Activated CD8-positive, alpha-beta memory T cell treated with anti-CD3 and anti-CD28 coated beads for 48 hours (primary cell): ENCODE measurements at places on chromosomes 7 and 10.

GRCh38 chr10:92530421-92530820 is 43.5 kb downstream of the IDE start:
- DNase-seq, result no peak

DNA sequence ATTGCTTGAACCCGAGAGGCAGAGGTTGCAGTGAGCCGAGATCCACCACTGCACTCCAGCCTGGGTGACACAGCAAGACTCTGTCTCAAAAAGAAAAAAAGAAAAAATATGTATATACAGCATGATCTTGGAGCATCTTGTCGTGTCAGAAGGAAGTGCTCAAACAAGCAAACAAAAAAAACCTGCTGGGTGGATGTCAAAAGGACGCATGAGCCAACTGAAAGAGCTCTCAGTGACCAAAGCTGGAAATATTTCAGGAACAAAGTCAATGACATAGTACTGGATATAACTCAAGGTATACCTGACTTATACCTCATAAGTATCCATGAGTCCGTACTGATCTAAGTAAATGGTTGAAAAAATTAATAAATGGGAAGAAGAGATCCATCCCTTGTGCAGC is 94.6 kb upstream of the ANLN start:
- DNase-seq, result no peak

DNA sequence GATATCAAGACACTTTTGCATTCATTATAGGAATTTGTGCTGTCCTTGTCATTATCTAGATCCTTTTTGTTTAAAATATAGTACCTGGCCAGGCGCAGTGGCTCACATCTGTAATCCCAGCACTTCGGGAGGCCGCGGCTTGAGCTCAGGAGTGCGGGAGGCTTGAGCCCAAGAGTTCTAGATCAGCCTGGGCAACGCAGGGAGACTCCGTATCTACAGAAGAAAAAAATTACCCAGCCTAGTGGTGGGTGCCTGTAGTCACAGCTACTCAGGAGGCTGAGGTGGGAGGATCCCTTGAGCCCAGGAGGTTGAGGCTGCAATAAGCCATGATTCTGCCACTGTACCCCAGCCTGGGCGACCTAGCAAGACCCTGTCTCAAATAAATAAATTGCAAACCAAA is 621 bp upstream of the MORN4 start:
- DNase-seq, result no peak

GRCh38 chr7:33816106-33816505 is 89.2 kb upstream of the BMPER start:
- DNase-seq, result no peak

DNA sequence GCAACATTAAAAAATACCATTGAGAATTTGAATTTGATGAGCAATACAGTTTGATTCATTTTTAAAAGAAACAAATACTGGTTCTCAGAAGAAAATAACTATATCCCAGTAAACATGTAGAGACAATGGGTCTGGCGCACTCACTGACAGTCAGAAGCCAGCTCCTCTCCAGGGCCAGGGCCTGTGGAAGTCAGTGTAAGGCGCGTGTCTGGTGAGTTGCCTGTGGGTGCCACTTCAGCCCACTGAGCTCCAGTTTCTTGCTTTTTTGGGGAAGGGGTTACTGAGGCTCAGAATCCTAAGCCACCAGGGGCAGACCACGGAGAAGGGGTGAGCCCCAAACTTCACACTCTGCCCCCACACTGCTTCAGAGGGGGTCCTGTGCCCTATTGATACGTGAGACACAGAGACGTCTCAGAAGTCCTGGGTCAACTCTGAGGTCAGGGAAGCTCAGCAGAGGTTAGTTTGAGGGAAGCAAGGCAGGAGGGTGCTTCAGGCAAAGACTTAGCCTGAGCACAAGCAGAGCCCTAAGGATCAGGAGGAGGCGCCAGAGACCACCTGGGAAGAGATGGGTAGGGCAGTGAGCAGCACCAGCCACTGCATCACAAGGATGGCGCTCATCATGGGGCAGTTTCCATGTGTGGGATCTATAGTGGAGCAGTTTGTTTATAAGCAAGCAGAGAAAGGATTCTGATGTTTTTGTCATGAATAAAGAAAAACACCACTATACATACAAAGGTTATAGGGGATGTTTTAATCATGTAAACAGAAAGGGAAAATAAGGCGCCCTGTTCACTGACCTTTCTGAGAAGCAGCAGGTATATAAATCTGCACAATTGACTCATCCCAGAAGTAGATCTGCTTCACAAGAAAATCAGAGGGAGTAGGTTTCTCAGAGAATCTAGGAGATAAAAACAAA is 95.7 kb downstream of the PKD1L1 start:
- no peak for DNase-seq

- DNase-seq, result no peak
Observed at GRCh38 chr7:2950578-2950977, 93.1 kb downstream of the CARD11 start.

DNA sequence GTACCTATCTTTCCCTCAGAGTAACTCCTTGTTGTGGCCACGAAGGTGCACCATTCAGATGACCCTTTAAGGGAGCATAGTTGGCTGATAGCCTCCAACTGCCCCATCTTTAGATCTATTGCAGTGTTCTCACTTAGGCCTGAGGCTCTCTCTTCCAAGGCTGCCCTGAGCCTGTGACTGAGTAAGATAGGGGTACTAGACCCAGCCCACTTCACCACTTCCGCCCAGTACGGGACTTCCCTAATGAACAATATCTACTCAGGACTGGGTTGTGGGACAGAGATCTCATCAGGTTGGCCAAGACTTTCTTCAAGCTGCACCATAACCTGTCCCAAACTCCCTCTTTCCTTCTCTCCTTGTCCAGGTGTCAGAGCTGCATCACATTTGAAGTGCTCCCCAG is 5.7 kb upstream of the GNAI1 start:
- no peak for DNase-seq

DNA sequence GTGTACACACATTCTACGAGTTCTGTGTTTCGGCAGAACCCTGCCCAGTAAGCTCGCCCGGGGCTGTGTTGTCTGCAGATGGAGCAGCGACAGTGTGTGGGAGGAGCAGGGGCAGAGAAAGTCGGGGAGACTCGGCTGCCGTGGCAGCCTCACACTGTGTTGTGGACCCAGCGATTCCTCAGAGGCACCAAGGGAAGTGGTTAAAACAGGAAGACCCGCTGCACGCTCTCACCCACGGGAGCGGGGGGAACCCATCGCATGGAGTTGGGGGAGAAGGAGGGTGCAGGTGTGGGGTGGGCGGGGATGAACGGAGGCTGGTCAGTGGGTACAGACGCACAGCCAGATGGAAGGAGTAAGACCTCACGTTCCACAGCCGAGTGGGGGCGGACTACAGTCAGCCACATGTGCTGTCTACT is 250.2 kb downstream of the ELFN1 start:
- DNase-seq, result no peak

GRCh38 chr7:131224996-131225395 is 102.7 kb upstream of the MKLN1 start:
- DNase-seq, result no peak

DNA sequence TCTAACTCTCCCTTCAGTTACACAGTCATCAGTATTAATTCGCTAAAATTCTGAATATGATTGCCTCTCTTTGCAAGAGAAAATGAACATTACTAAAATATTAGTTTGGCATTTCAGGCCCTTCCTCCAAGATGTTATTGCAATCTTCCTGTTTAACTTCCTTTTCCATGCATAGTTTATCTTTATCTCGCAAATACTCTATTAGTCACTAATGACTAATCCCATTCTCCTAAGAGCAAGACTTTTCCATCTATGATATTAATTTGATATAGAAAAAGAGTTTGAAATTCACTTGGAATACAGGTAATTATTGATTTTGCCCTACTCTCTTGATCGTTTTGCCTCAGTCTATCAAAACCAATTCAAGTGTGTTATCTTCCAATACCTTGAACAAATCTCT is 41.8 kb upstream of the SEMA3A start:
- DNase-seq, result no peak

DNA sequence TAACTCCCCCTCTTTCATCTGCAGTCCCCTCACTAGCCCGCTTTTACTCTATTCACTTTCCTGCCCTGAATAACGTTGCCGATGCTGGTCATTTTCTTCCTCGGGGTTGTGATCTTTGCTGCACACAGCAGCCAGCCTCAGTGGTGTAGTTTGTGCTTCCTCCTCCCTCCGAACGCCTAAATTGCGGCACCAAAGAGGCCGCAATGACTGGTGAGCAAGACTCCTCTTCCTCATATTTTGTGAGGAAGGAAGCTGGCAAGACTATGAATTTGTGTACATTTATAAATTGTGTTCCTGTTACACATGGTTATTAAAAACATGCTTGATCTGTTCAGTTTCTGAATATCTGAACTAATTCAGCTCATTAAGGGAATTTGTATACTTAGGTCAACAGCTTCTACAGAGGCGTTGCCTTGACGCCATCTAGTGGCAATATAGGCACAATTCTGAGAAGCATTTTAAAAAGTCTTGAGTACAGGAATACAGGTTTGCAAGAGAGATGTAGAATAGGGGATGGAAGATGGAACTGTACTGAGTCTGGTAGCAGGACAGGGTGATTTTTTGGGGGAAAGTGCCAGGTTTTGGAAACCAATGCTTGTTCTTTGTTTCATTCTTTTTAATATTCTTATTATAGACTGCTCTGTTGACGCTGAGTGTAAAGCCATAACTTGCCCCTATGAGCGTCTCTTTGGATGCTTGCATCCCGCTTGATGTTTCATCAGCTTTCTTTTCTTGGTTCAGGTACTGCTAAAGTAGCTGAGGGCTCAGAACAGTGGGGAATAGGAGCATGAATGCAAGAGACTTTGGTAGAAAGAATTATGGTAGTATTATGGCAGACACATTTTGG is 4.1 kb upstream of the TAS2R5 start:
- DNase-seq, result no peak

GRCh38 chr10:44470784-44471183 is 85.9 kb upstream of the CXCL12 start:
- DNase-seq, result no peak

DNA sequence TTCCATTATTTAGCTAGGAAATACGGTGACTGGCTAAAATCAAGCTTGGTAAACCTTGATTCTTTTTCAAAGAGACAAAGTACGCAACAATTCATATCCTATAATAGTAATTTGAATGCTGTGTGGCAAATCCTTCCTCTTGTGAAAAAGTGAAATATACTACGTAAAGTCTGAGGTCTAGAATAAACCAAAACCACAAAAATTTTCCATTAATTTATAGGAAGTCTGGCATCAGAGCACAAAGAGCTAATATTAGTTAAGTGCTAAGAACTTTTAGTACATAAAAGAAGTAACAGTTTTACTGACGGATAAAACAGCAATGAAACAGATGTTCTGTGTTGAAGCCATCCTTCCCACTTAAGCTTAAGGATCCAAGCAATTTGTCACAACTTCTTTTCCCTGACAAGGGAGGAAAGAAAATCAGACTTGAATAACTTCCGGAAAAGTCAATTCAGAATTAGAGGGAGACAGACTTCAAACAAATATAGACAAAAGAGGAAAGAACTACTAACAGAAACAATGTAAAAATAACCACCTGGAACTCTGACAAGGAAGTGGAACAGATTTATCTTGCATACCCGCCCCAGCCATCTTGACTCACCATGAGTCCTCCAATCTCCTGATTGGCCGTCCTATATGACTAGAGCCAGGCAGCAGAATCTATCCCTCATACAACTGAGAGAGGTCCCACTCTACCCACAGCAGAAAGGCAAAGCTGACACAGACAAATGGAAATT is 34.6 kb downstream of the RHEB start:
- no peak for DNase-seq

GRCh38 chr10:33621101-33621500 is 286.6 kb upstream of the NRP1 start:
- no peak for DNase-seq

GRCh38 chr7:33287738-33288137 is 158.4 kb downstream of the BBS9 start:
- DNase-seq, result no peak

DNA sequence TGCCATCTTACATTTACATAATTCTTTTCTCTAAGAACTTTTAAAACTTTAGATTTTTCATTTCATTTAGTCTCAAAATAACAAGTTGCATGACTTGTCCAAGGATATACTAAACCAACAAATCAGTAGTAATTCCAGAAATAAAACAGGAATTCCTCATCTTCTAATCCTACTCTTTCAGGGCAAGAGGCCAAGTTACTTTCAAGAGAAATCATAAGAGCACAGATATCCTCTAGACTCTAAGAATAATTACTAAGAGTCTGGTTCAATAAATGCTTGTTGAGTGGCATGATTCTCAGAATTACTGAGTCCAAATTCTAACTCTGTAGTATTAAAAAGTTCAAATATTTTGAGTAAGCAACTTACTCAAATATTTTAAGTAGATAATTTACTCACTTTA is 12.9 kb downstream of the PDZD8 start:
- DNase-seq, result no peak

- no peak for DNase-seq
Observed at GRCh38 chr10:88851706-88852105, at the start of gene ANKRD22. TSS of gene ANKRD22 (minus strand) at chr10:88851844. CDS start at chr10:88851607, 237 bp downstream.

- no peak for DNase-seq
Observed at GRCh38 chr10:77377678-77378352, 259.8 kb downstream of the KCNMA1 start.

DNA sequence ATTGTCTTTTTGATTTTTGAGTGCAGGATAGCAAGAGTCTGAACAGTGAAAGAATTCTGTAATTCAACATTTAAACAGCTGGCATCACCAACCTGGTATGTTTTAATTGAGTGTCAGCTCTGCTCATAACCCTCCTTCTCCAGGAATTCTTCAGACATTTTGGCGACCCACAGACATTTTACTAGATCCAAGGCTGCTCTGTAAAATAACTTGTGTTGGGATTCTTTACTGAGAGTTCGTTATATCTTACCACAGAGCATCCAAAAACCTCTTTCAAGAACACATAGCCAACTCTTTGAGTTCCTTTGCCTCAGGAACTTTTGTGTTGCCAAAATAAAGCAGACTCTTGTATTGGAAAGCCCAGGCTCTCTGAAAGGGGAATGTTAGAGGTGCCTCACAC is 27.7 kb upstream of the SORCS3 start:
- no peak for DNase-seq

DNA sequence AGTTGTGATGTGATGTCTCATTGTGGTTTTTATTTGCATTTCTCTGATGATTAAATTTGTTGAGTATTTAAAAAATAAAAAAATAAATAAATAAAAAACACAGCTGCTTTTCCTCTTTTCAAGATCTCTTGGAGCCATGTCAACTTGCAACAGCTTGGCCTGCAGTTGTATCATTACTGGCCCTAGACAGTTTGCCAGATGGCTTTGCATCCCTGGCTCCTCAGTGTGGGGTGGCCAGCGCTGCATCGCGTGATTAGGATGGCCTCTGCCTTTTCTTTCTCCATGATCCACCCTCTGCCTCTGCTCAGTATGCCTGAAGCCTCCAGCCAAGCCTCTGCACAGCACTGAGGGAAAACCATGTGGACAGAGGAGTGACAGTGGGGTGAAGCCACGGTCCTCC is 96.8 kb downstream of the PPP1R3C start:
- DNase-seq, result no peak

- DNase-seq, result no peak
Observed at GRCh38 chr7:157493017-157493416, 156.2 kb downstream of the DNAJB6 start.

- DNase-seq, result no peak
Observed at GRCh38 chr10:117610321-117610720, 67.8 kb downstream of the EMX2 start.

GRCh38 chr10:96360766-96361165 is 2.0 kb upstream of the OPALIN start:
- no peak for DNase-seq
